Thoracic aorta (tissue), 2 donors: ENCODE measurements at places on chromosomes 7 and 10.

DNA sequence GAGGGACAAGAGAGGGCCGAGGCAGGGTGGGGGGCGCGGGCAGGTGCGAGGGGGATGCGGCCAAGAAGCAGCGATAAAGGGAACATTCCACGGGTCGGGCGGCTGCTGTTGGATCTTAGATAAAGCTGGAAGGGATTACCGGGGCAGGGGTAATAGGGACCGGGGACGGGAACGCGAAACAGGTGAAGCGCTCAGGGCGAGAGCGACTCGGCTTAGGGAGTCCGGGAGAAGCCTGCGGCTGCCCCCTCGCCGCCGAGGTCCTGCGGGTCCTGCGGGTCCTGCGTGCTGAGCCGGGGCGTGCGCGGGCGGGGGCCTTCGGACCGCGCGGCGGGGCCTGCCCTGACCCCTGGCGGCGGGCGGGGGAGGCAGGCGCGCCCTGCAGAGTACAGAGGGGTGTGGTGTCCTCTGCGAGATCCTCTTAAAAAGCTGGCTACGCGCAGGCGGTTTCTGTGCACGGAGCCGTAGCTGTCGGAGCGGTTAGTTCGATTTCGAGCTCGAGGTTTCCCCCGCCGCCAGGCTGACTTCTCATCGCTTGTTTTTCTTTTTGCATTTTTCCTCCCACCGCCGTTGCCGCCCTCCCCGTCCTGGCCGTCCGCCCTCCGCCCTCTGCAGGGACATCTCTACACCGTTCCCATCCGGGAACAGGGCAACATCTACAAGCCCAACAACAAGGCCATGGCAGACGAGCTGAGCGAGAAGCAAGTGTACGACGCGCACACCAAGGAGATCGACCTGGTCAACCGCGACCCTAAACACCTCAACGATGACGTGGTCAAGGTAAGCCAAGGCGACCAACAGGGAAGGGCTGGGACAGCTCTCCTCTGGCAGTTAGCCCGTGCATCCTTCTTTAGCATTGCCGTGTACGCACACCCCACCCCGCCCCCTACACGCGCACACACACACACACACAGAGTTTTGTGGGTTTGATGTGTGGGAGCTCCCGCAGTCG is 1.4 kb downstream of the CAV1 start:
- peak; percentile 11 for DNase-seq

DNA sequence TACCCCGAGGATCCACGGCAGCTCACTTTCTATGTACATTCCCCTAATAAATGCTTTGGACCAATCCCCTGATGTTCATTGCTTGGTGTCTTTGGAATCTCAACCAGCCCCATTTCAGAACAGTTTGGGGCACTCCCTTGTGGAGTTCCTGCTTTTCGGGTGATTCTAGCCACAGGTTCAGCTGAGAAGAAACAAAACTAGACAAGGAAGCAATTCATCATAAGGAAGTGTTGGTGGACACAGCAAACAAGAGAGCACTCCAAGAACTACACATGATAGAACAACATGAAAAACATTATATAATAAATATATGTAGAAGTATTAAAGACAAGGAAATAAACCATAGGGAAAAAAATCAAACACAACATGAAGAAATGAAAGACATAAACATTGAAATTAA is 6.0 kb upstream of the CCDC136 start:
- no peak for DNase-seq

DNA sequence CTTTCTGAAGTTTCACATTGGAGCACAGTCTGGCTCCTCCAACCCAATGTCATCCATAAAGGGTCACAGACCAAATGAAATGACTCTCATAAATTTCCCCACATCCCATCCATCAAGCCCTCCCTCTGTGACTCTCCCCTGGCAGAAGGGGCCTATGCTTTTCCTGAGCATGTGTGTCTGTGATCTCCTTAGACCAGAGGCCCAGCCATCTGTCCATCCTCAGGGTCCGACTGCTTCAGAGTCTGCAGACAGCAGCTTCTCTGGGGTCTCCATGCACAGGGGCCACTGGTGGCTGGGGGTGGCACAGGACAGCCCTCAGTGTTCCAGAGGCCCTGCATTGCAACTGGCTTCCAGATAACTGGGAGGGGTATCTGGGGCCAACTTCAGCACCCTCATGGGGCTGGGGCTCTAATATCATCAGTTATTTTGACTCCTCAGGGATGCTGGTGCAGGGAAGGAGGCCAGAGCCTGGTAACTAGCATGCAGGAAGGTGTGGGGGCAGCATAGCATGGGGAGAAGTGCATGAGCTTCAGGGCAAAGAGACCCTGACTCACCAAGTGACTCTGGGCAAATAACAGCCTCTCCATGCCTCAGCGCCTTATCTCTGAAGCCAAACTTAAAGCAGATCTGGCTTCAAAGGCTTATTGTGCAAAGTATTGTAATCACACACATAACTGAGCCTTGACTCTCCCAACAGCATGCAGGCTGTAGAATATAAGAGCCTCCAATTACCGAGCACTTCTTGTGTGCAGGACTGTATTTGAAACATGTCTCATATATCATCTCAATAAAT is 266.9 kb downstream of the GRID1 start:
- no peak for DNase-seq

GRCh38 chr10:16477757-16478156 is 40.9 kb downstream of the PTER start:
- DNase-seq: no peak

GRCh38 chr7:71509381-71509780 is 377.4 kb downstream of the GALNT17 start:
- DNase-seq: no peak

- no peak for DNase-seq
Observed at GRCh38 chr7:44322631-44323363, 2.6 kb downstream of the CAMK2B start.

GRCh38 chr10:75739414-75740143 is 308.2 kb downstream of the LRMDA start:
- no peak for DNase-seq

- DNase-seq: no peak
Observed at GRCh38 chr7:74485611-74486010, 31.9 kb downstream of the GTF2IRD1 start.

GRCh38 chr10:7525314-7526016 is 114.6 kb upstream of the SFMBT2 start:
- DNase-seq: no peak

DNA sequence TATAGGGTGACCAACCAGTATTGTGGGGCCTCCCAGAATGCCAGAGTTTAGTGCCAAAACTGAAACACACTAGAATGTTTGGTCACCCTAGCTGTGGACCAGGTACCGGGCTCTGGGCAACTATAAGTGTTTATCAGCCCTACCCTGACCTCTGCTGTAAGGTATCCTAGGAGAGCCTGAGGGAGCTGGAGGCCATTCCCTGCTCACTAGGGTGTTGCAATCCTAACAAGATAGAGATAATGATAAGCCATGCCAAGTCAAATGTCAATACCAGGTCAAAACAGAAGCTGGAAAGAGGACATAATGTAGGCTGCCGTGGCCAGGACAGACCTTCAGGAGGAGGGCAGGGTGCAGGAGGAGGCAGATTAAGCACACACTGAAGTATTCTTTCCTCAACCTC is 151.8 kb downstream of the KCNMA1 start:
- no peak for DNase-seq

DNA sequence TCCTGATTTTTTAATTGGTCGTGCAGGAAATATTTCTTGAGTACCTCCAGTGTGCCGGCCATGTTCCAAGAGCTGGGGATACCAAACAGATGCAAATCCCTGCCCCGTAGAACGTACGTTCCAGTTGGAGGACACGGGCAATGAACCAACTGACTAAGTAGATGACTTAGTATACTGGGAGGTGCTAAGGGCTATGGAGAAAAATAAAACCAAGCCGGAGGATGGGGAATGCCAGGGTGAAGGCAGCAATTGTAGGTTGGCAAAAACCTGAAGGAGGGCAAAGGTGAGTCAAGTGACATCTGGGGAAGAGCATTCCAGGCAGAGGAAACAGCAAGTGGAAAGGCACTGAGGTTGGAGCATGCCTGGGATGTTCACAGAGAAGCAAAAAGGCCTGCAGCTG is 6.8 kb upstream of the VSIR start:
- no peak for DNase-seq

DNA sequence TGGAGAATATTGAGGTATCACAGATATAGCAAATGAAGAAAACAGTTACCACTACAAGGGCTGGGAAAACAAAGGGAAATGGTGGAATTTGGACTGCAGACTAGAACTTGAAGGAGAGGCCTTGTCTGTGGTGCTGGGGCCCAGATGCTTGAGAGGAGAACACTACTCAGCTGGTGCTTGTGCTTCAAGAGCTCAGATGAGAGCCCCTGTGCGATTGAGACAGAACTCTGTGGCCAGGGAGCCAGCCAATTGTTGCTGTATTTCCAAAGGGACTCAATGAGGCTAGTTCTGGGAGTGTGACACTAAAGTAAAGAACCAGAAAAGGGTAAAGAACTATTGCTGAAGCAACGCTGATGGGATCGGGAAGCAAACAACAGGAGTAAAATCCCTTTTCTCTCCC is 406.5 kb upstream of the SEMA3D start:
- DNase-seq: no peak
